ENCODE measurements at places on chromosomes 11 and 22.

- no peak for DNase-seq
Observed at GRCh38 chr11:32302826-32303225, 132.5 kb downstream of the WT1 start.

GRCh38 chr22:44330744-44331660 is 18.3 kb upstream of the SHISAL1 start:
- no peak for DNase-seq

DNA sequence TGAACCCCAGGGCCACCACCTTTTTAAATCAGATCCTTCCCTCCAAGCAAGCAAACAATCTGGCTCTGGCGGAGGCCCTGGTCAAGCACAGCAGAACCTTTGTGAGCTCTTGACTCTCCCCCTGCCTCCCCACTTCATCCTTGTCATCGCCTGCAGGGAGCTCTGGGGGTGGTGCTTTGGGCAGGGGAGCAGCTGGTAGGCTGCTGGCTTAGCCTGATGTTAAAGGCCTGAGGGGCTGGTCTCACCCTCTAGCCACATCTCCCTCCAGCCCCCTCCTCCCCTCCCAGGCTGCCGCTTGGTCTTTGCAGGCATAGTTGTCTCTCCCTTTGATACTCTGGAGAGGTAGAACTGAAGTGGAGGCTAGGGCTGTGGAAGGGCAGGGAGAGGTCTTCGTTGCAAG is 50.9 kb downstream of the THAP12 start:
- DNase-seq: no peak

GRCh38 chr11:78332174-78332866 is 85.3 kb downstream of the GAB2 start:
- no peak for DNase-seq

DNA sequence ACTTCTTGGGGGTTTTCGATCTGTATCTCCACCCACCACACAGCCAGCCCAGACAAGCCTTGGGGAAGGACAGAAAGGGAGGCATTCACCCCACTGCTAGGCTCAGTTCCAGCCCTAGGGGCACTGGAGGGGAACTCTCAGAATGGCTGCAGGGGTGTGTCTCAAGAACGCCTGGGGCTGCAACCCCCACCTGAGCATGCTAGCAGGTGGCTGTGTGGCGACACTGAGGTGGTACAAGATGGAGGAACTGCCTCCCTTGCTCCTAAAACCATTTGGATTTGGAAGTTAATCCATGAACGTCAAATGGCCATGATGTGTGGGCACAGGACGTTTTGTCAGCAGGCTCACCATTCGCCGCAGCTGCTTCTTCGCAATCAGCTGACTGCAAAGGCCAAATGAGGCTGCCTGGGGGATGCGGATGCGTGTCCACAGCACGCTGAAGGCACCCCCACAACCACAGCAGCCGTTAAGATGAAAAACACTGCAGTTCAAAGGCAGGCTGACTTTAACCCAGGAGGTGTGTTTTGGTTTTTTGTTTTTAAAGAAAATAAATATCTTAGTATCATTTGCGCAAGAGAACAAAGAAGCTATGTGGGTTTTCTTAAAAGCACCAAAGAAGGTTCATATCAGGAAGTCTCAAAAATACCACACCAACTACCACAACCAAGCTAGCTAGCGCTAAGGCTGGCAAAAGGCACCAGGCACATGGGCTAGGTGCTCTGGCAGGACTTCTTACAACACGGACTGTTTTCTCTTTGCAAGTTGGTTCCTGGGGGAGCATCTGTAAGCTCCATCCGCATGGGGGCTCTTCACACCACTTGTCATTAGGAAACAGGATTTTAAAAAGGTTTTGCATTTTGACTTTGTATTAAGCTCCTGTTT is 22.2 kb upstream of the NAP1L4 start:
- DNase-seq: peak; percentile 69

DNA sequence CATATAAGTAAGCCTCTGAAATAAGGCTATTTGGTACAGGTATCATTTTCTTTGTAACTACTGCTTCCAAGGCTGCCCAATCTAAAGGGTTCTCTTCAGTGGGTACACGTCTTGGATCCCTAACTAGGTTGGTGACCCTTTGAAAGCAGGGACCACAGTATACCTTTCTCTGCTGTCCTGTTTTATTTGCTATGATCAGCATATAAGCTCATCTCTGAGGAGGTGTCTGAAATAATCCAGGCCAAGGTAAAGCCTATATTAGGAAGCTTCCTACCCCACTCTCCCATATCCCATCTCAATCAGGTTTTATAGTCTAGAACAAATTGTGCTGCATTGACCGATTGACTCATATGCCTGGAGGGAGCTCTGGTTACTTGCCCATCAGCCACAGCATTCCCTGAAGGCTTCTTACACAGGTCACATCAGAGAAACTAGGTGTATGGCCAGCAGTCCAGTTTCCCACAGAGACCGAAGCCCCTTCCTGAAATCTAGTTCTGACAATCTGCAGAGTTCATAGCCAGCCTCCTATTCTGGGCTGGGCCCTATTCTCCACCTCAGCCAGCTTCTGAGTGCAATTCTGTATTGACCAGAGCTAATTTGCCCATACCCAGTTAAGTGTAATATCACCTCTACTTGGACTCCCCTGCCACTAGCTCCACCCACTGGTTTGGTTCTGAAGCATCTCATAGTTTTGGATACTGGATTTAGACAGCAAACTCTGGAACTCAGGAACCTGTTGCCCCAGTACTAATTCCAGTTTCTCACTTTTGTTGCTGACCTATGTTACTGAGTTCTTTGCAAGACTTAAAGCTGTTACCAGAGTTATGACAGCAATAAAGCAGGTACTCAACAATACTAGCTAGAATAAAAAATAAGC is 62.1 kb upstream of the ARHGAP20 start:
- DNase-seq: no peak
